ENCODE measurements at places on chromosomes 11 and 22.
A peak's percentile ranks its signal among the peaks of the same experiment; 100 is the strongest.

DNA sequence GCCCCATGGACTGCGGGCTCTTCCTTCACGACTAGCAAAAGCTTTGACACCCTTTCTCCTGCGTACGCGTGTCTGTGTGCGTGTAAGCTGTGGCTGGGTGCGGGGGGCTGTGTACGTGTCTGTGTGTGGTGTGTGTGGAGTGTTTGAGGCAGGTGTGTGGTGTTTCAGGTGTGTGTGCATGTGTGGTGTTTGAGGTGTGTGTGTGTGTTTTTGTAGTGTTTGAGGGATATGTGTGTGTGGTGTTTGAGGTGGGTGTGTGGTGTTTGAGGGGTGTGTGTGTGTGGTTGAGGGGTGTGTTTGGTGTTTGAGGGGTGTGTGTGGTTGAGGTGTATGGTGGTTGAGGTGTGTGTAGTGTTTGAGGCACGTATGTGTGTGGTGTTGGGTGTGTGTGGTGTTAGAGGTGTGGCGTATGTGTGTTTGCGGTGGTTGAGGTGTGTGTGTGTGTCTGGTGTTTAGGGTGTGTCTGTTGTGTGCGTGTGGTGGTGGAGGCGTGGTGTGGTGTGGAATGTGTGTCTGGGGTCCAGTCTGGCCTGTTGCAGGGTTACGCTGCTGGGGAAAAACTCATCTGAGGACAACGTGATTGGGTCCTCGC, 687 bp upstream of the ARSA start:
- DNase-seq = no peak

DNA sequence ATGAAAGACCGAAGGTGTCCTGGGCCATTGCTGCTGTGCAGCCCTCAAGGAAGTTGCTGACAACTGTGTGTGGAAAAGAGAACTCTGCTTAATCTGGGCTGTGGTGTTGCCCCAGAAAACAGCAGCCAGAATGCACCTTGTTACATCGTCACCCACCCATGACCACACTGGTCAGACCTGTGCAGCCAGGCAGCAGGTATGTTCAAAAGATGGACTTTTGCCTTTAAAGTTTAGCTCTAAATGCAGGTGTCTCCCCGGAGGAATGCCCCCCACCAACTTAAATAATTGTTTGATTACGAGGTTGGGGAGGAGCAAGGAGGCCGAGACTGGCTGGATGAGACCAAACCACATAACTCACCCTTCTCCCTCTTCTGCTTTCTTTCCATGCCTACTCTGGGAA, 15.3 kb upstream of the POLA2 start:
- no peak for DNase-seq

DNA sequence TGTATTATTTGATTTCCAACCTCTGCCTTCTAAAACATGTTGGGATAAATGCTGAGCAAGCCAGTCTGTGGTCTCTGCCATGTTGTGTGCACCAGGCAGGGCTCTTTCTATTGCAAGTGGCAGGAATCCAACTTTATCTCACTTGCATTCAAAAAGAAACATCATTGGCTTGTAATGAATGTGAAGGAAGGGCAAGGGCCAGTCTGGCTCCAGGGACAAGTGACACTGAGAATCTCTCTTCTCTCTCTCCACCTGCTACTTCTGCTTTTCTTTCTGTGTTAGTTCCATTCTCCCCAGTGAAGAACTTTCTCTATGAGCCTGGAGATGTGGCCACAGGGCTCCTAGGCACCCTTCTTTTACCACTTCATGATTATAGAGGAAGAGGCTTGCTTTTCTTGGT, 329.9 kb upstream of the NCAM1 start:
- no peak for DNase-seq

DNA sequence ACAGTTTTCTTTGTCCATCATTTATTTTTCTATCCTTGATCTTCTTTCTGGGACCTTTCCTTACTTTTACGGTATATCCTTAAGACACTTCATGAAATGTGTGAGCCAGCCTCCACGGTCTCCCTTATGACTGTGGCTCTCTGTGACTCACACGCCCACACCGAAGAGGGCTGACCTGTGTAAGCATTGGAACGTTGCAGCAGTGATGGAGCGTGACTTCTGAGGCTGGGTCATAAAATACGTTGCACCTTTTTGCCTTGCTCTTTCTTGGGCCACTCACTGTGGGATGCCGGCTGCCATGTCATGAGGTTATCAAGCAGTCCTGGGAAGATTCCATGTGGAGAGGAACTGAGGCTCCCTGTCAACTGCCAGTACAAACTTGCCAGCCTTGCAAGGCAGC, 96.3 kb upstream of the RAB1B start:
- peak; percentile 66 for DNase-seq

DNA sequence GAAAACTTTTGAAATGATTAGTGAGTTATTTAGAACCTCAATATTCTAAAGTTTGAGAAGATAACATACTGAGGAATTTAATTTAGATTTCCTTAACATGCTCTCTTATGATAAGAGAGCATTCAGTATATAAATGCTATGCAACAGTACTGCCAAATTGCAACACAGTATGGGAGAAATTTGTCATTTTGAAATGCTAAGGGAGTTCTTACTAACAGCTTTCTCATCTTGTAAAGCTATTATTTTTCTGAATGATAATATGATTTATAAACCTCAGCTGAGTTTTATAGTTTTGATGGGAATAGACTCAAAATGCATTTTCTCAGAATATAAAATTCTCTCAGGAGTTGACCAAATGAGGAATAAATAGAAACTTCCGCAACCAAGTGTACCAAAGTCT, 108.4 kb downstream of the SPON1 start:
- DNase-seq = no peak

DNA sequence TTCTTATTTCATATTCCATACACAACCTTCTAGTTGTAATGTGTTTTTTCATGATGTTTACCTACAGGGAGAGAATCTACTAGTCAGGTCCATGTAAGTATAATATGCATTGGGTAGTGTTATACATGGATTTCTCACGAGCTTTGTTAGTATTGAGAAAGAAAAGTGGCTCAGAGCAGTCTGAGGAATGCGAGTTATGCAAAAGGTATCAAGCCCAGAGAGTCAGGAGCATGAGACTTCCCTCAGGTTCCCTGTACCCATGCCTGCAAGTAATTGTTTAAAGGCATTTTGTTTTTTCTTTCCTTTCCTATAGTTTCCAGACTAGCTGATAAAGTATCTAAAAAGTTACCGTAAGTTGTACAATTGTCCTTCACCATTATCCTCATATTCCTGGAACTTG, 66.1 kb downstream of the STK33 start:
- no peak for DNase-seq

GRCh38 chr11:120028181-120028896, 109.6 kb downstream of the TRIM29 start:
- DNase-seq = no peak

GRCh38 chr22:42785706-42786499, 65.2 kb upstream of the A4GALT start:
- DNase-seq = no peak

DNA sequence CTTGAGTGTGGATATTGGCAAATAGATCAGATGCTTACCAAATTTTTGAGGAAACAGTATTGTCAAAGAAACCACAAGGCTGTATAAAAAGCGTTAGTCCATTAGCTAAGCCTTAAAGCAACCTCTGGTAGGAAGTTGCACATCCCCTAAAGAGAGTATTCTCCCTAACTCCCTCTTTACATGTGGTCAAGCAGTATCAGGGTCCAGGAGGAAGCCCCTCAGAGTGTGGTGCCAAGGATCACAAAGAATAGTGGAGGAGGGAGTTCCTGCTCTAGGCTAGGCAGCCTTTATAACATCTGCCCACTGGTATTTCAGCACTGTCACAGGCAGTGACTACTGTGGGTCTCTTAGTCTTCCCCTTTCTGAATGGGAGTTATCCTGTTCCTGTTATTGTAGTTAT, 18.8 kb upstream of the AMPD3 start:
- no peak for DNase-seq

- no peak for DNase-seq
These were observed 1.1 kb downstream of the APLP2 start for GRCh38 chr11:130070846-130071200.

- DNase-seq = peak; percentile 60
These were observed 16.4 kb downstream of the ZBED4 start for GRCh38 chr22:49869845-49870712.

- peak; percentile 27 for DNase-seq
These were observed 105.2 kb upstream of the TMEM45B start for GRCh38 chr11:129710423-129710822.

DNA sequence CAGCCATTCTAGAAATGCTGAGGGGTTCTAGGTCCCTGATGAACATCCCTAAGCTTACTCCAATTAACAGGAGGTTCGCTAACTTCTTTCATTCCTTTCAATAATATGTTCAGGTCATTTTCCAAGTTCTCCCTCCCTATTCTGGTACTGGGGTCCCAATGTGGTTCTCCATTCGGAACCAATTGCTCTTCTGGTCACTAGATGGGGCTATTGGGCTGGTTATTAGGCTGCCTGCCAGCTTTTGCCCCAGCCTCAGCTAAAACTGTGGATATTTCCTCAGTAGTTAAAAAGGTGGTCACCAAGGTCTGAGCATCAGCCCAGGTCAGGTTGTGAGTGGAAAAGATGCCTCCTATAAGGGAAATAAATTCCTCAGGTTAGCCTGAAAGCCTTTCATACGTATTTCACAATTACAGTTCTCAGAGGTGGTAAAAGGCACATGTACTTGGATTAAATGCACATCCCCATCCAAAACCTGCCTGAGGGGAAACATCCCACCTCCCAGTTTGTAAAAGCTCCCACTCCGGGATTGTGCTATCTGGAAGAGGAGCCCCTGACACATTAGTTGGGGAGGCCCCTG, 161.1 kb upstream of the CCDC179 start:
- no peak for DNase-seq

Data from activated effector memory CD4-positive, alpha-beta T cell treated with anti-CD3 and anti-CD28 coated beads, Interleukin-2, amount 50 U/mL, for 16 hours (primary cell).